ENCODE measurements at places on chromosomes 3 and 15.

DNA sequence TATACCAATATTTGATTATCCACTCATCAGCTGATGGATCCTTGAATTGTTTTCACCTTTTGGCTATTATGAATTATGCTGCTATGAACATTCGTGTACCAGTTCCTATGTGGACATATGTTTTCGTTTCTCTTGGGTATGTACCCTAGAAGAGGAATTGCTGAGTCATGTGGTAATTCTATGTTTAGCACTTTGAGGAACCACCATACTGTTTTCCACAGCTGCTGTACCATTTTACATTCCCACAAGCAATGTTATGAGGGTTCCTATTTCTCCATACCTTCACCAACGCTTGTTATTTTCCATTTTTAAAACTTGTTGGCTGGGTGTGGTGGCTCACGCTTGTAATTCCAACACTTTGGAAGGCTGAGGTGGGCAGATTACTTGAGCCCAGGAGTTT lies 62.9 kb downstream of the RPLP1 start:
- DNase-seq: no peak

- DNase-seq: no peak
Measured at GRCh38 chr3:52217409-52217805, 8.0 kb downstream of the TLR9 start.

DNA sequence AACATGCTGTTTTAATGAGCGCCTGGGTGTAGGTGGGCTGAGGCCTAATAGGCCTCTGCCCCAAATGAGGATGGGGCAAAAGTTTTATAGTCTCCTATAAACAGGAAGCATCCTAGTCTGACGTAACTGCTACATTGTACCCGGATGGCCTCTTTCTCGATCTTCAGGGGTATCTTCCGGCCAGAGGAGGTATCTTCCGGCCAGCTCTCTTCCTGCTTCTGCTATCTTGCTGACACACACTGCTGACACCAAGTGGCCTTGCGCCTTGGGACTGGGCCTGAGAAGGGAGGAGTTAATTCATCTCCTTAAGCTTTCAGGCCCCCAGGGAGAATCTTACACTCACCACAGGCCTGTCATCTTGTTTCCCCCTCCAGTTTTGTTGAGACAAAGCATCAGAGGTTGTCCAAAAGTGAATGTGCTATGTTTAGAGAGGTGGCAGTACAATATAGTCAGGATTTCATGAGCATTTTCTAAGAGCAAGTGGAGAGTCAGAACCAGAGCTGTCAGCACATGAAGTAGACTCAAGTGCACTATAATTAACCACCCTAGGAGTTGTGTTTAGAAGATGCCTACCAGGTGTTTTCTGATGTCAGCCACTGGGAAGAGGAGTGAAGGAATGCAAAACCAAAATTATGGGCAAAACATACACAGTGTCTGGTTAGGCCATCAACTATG lies 15.6 kb upstream of the IGSF10 start:
- no peak for DNase-seq

DNA sequence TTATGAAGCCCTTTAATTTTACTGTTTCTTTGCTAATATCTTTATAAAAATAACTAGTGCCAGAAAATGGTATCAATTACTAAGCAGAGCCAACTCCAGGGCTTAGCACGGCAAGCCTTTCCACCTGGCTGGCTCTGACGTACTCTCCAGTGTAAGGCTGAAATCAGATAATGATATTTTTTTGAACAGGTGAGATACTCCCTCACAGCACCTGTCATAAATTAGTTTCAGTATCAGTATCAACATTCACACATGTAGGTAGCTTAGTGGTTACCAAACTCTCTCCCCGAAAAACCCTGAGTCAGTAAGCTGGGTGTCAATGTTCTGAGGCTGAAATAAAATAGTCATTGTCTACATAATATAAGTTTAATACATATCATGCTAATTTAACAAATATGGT lies 710.1 kb downstream of the SQOR start:
- DNase-seq: no peak

DNA sequence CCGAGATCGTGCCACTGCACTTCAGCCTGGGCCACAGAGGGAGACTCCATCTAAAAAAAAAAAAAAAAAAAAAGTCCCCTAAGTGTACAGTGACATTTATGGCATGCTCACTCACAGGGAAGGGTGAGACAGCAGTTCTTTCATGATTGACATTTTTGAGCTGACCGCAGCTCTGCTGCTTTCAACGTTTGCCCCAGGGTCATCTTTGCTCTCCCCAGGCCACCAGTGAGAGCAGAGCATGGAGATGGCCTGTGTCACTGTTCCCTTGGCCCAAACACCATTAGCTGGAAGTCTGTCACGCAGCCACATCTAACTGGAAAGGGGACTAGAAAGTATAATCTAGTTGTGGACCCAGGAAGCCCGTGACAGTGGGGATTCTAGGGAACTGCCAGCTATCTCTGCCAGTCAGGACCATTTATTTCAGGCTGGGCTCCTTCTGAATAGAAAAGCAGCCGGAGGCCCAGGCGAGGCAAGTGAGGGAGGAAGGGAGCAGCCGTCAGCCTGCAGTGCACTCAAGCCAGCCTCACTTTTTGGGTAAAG lies 193.4 kb upstream of the HES1 start:
- DNase-seq: no peak

- DNase-seq: no peak
Measured at GRCh38 chr3:88882121-88882520, 225.3 kb upstream of the EPHA3 start.

DNA sequence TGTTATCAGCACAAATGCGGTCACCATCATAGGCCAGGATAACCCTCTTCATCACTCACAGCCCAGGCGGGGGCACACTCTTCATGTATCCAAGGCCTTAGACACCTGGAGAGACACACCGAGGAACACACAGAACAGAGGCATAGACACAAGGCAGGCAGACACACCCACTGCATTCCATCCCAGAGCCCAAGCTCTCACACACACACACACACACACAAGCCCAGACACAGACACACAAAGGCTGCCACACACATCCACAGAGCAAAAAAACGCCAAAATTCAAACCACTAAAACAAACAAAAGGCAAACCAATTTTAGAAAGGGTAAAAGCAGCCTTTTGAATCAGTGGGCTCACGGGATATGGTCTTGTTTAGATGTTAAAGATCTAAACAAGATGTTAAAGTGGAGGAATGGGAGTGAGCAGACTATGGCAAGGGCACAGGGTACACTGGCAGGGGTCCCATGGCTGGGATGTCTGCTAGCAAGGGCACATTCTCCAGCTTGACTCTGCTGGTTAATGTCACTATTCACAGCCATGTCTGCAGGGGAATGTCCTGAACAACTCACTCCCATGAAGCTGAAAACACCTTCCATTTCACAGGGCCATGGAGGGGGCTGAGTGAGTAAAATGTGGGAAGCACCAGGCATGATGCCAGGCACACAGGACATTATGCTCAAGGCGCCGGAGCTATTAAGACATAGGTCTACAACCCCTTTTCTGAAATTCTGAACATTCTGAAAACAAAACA lies 14.9 kb upstream of the CRABP1 start:
- DNase-seq: no peak

DNA sequence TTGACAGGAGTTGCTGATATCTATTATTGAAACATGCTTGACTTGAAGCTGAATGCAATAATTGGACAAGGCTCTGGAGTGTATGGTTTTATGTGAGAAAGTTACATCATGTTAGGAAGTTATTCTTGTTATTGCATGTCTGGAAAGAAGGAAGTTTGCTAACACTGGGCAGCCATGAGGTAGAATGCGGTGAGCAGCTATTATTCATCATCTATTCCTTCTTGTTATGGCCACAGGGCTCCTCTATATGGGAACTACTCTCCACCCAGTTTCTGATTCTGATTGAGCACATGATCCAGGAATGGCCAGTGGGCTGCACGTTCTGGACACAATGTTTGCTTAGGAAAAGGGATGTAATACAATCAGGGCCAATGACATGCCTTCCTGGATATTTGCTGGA lies 37.8 kb upstream of the SCN5A start:
- DNase-seq: no peak

- no peak for DNase-seq
Measured at GRCh38 chr3:32820971-32821685, 3.3 kb downstream of the TRIM71 start.

- DNase-seq: no peak
Measured at GRCh38 chr3:13882876-13883275, 3.0 kb upstream of the WNT7A start.

DNA sequence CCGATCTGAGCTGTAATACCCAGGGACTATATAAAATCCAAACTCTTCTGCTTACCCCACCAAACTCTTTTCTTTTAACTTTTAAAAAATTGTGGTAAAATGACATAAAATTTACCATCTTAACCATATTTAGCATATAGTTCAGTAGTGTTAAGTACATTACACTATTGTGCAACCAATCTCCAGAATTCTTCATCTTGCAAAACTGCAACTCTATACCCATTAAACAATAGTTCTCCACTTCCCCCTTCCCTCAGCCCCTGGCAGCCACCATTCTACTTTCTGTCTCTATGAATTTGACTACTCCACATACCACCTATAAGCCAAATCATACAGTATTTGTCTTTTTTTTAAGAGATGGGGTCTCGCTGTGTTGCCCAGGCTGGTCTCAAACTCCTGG lies 38.7 kb downstream of the SENP8 start:
- no peak for DNase-seq

DNA sequence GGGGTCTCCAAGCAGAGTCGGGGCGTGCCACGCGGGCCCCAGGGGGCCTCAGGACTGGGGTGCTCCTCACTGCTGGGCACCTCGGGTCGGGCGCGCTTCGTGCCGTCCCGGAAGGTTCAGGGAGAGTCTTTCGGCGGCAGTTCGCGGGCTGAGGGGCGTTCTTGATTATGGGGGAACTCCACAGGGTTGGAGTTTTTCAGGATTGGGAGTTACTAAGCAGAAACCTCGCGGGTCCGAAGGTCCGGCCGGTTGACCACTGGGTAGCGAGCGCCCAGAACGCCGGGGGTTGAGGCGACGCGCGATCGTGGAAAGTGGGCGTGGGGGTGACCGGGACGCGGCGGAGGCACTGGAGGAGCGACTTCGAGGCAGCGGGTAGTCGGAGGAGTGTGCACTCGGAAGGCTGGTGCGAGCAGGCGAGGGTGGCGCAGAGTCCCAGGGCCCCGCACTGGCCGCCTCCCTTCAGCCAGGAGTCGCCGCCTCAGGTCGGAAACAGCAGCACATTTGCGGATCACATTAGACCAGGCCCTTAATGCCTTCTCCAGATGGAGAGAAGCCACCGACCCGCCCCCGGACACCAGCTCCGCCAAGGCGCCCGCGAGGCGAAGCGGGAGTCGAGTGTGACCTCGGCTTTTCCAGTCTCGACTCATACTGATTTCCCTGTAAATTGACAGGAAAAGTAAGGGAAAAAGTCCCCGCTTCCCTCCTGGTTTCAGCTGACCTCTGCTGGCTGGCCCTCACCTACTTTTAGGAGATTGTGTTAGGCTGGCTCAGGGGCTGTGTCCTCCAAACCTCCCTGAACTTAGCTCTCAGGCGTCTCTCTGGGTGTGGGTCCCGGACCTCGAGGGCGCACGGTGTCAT lies 685 bp downstream of the ADAMTSL3 start:
- DNase-seq: peak; percentile 2

- DNase-seq: peak; percentile 62
Measured at GRCh38 chr3:16885593-16886302, 993 bp downstream of the PLCL2 start.

DNA sequence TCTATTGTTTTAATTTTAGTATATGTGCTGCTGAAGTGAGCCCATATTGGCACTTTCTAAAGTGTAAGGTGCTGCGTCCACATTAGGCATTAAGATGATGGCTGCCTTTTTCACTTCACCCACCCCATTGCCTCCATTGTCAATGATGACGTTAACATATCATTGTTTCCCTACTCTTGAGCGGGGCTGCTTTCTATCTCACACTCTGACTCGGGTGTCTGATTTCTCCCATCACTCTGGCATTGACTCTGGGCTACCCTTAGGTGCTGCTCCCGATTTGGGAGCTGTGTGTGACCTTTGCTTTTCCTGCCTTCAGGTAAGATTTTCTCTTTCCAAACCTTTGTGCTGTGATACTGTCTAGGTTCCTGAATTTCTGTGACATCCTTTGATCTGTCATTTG lies 28.8 kb downstream of the CGNL1 start:
- DNase-seq: no peak

- peak; percentile 47 for DNase-seq
Measured at GRCh38 chr3:38493031-38493430, 3.1 kb upstream of the EXOG start.

GRCh38 chr3:169701457-169701856 lies 37.9 kb upstream of the MECOM start:
- no peak for DNase-seq

- DNase-seq: peak; percentile 34
Measured at GRCh38 chr3:144187531-144188210, 216.0 kb downstream of the DIPK2A start.

DNA sequence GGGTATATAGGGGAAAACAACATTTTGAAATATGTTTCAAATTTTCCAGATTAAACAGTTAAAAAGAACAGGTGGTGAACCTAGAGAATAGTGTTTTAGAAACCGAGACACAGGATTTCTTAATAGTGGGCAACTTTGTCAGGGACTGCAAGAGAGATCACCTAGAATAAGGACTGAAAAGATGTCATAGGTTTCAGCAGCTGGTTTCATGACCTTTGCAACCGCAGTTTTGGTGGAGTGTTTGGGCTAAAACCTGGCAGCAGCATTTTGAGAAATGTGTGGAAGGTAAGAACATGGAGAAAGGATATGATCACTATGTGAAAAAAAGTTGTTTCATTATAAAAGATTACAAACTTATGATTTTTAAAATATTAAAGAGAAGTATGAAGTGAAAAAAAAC lies 34.9 kb downstream of the PRKCI start:
- DNase-seq: no peak

DNA sequence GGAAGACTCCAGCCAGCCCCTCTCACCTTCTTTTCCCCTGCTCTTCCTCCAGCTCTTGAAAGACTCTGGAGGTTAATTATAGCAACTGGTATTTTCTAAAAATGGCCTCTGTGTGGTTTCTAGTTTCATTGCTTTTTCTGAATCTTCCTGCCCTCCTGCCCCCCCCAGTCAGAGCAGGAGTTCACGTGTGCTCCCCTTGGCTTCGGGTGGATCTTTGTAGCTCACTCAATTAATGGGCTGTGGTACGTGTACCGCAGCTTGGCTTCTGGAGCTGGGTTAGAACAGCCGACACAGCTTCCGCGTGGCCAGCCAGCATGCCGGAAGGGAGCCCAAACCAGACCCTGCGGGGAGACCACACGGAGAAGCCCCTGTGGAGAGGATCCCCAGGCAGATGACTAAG lies 31.5 kb downstream of the TM2D3 start:
- no peak for DNase-seq

DNA sequence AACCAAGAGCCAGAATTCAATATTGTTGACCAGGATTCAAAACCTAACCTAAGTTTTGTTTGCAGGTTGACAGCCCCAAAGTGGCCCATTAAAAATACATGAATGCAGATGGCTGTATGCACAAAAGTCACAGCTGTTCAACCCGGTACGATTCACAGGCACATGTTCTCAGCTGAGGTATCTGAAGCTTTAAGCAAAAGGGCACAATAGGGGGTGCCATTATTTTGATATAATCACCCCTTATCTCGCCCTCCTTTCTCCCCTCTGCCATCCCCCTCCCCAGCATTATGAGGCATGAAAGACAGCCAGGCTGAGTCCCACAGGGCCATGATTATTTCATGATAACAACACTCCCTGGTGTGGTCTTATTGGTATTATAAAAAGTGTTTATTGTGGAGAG lies 264.9 kb downstream of the EBLN2 start:
- no peak for DNase-seq

All from GM23248 (cell line).